ENCODE measurements at places on chromosomes 1 and 21. TPM values are rescaled to one million over a fixed set of nuclear protein-coding genes. Genes with fewer than 3 reads are reported as not detected.

DNA sequence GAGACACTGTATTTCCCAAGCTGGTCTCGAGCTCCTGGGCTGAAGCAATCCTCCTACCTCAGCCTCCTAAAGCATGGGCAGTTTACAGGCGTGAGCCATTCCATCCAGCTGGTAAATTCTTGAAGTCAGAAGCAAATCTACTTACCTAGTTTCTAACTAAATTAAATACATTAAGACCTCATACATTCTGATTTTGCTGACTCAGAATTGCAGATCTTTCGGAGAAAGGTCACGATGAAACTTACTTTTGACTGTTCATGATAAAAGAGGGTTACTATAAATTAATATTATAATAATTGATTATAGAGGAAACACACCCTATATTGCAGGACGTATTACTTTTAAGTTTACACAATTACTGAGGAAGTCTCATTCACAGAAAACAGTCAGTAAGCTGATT lies 132.3 kb downstream of the ZZZ3 start:
- H3K4me3 ChIP-seq = no peak overlapping the region
- H3K36me3 ChIP-seq = no peaks in the 10 kb centered on the region
- H3K27ac ChIP-seq = no peak overlapping the region
- H3K27me3 ChIP-seq = no peaks in the 10 kb centered on the region

DNA sequence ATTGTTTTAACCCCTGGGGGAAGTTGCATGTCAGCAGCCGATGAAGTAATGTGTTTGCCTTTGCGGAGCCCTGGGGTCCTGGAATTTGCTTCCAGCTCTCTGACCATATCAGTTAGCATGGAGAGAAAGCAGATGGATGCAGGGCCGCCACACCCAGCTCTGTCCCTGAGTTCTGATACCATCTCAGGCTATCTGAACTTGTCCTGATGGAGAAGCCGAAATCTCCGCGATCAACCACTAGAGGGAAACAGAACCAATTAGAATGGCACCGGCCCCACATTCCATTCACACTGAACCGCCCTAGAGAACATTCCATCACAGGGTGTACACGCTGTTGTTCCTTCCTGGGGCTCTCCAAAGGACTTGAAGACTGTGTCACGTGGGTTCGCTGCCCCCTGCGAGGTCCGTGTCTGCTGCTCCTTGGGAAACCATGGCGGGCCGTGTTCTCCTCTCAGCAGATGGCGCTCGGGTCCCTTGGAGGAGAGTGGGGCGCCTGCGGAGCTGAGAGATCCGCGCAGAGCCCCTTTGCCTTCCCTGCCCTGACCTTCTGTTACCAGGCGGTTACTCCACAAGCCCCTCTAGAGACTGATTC lies 75.4 kb downstream of the ABCA4 start:
- no peak overlapping the region for H3K4me3 ChIP-seq
- no peaks in the 10 kb centered on the region for H3K36me3 ChIP-seq
- DNase-seq = peak; percentile 74

- H3K27ac ChIP-seq = no peak overlapping the region
- peaks cover 18% of the 10 kb centered on the region for H3K4me1 ChIP-seq
- DNase-seq = no peak
- H3K4me3 ChIP-seq = no peak overlapping the region
These were observed 248.4 kb downstream of the SIPA1L2 start for GRCh38 chr1:232381394-232382100.

DNA sequence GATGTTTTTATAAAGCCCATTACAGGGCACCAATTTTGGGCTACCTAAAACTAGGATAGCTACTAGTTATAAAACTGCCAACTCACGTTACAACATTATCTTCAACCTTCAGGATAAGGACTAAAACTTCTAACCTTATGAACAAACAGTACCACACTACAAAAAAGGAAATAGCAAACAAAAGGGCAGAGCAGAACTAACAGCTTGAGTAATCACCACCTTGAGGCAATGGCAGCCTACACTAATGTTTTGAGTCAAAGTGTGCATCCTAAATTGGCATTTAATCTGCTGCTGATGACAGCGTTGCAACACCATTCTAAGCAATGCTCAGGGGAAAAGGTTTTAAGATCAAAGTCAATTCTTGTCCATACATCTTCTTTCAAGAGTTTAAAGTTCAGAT lies 27.2 kb downstream of the PTP4A2 start:
- H3K27me3 ChIP-seq = no peaks in the 10 kb centered on the region
- DNase-seq = no peak
- H3K4me3 ChIP-seq = no peak overlapping the region

DNA sequence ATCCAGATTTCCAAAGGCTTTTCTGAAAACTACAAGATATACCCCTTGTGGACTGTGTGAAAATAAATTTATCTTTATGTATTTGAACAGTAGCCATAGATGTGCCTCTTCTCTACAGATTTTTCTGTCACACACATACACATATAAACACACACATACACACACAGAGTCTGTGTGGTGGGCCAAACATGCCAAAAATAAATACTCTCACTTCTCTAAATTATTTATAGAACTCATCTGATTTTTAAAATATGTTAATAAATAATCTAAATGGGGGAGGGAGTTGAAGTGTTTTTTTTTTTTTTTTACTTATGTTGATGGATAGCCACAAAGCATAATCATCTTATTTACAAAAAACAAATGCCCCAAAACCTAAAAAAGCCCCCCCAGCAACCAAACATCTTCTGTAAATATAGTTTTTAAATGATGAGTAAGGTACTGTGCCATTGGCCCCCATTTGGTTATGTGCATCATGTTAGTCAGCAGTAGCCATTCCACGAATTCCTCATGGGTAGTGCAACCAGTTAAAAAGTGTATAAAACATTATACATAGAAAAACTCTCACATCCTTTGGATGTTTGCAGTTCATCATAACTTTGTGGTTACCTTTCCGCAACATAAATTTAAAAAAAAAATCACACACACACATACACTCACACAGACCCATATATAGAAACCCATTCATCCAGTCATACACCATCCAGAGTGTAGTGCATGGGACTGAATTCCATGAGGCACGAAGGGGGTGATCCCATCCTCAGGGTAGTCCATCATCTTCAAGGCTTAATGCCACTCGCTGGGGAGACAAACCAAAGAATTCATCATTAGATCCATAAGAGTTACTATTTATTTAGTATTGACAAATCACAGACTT lies 8.2 kb upstream of the MAGOH start:
- H3K36me3 ChIP-seq = no peaks in the 10 kb centered on the region
- H3K4me3 ChIP-seq = no peak overlapping the region
- no peaks in the 10 kb centered on the region for H3K27me3 ChIP-seq
- H3K27ac ChIP-seq = no peak overlapping the region

- H3K36me3 ChIP-seq = peaks cover 5% of the 10 kb centered on the region
- no peak overlapping the region for H3K27ac ChIP-seq
- H3K27me3 ChIP-seq = no peaks in the 10 kb centered on the region
- DNase-seq = peak; percentile 31
- no peak overlapping the region for H3K4me3 ChIP-seq
These were observed 35.8 kb upstream of the RIPK4 start for GRCh38 chr21:41802684-41803083.

The IFI44L gene
- total RNA-seq = 3.9 TPM

DNA sequence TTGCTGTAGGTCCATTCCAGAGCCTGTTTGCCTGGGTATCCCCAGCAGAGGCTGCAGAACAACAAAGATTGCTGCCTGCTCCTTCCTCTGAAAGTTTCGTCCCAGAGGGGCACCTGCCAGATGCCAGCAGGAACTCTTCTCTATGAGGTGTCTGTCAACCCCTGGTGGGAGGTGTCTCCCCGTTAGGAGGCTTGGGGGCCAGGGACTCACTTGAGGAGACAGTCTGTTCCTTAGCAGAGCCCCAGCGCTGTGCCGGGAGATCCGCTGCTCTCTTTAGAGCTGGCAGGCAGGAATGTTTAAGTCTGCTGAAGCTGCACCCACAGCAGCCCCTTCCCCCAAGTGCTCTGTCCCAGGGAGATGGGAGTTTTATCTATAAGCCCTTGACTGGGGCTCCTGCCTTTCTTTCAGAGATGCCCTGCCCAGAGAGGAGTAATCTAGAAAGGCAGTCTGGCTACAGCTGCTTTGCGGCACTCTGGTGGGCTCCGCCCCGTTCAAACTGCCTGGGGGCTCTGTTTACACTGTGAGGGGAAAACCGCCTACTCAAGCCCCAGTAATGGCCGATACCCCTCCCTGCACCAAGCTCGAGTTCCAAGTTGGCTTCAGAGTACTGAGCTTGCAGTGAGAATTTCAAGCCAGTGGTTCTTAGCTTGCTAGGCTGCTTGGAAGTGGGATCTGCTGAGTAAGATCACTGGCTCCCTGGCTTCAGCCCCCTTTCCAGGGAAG lies 8.7 kb upstream of the SLC25A24 start:
- H3K4me1 ChIP-seq = no peaks in the 10 kb centered on the region
- H3K27ac ChIP-seq = no peak overlapping the region
- no peaks in the 10 kb centered on the region for H3K27me3 ChIP-seq
- H3K36me3 ChIP-seq = no peaks in the 10 kb centered on the region

GRCh38 chr1:155166471-155167165 lies 6.5 kb downstream of the KRTCAP2 start:
- no peak for DNase-seq
- H3K27ac ChIP-seq = no peak overlapping the region
- no peaks in the 10 kb centered on the region for H3K27me3 ChIP-seq
- peaks cover 11% of the 10 kb centered on the region for H3K4me1 ChIP-seq
- H3K36me3 ChIP-seq = peaks cover 7% of the 10 kb centered on the region

DNA sequence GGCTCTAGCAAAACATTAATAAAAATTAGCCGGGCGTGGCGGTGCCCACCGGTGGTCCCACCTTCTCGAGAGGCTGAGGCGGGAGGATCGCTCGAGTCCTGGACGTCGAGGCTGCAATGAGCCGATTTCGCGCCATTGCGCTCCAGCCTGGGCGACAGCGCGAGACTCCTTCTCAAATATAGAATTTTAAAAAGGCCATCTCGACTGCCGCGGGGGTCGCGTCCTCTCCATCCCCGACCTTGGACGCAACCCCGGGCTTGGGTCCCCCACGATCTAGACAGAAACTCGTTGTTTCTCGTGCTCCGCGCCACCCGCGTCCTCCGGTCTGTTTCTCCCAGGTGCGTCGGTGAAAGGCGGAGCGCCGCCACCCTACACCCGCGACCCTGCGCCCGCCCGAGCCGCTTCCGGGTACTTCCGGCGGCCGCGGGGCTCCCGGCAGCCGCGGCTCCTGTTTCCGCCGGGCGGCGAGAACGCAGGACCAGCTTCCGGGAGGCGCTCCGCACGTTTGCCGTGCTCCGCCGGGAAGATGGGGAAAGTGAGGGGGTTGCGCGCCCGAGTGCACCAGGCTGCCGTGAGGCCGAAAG lies at the start of gene SLX9:
TSS of gene SLX9 (plus strand) at position 498 of the 584 bp plus-strand sequence. CDS start at position 527, 29 bp downstream.
- H3K4me1 ChIP-seq = peaks cover 23% of the 10 kb centered on the region
- H3K27ac ChIP-seq = peak within 1 kb of the TSS; percentile 44
- no peaks in the 10 kb centered on the region for H3K27me3 ChIP-seq
- H3K36me3 ChIP-seq = no peaks in the 10 kb centered on the region
- peak; percentile 82 for DNase-seq

DNA sequence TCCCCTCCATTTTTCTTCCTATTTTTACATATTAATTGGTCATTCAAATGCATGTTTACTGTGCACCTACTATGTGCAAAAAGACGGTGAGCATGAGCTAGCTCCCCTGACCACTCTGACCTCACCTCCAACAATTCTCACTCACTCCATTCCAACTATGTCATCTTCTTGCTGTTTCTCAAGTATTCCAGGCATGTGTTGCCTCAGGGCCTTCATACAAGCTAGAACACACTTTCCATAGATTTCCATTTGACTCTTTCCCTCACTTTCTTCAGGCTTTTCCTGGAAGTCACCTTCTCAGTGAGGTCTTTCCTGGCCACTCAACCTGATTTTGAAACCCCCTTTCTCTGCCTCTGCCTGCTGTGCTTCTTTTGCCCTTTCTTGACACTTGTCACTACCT lies 32.6 kb downstream of the CHIA start:
- no peak for DNase-seq
- no peak overlapping the region for H3K4me3 ChIP-seq
- H3K4me1 ChIP-seq = no peaks in the 10 kb centered on the region
- no peaks in the 10 kb centered on the region for H3K27me3 ChIP-seq

The PYHIN1 gene
- 0.66 TPM for total RNA-seq

DNA sequence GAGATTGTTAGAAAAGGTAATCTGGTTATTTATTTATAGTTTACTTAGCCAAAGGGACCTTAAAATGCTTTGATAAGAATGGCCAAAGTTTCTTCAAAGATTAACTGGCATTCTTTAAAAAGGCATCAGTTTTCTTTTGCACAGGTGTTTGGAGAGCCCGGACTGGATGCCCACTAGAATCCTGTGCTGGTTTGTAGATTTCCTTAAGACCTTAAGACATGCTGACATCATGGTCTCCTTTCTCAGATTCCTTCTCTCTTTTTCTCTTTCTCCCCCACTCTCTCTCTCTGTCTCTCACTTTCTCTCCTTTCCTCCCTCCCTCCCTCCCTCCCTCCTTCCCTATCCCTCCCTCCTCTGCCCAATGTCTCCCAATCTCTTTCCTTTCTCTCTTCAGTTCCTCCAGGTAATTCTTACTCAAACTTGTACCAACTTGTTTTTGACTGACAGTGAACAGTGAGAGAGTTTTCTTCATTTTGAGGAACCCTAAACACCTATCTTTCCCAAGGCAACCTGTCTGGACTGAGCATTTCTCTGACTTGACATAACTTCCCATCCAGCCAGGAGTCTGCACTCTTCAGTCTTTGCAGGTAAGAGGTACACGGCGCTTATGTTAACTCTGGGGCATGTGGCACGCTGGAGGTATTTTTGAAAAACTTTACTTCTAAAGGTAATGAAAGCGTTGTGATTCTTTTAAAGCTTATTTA lies at the start of gene KCNJ15:
TSS of gene KCNJ15 (plus strand) at position 393 of the 704 bp plus-strand sequence. CDS start 42,271 bp downstream, outside the sequence.
- H3K27me3 ChIP-seq = no peaks in the 10 kb centered on the region
- H3K4me1 ChIP-seq = peaks cover 31% of the 10 kb centered on the region
- no peak for DNase-seq
- H3K27ac ChIP-seq = peak within 1 kb of the TSS; percentile 22

The DDR2 gene
- 7.8 TPM for total RNA-seq

- no peak overlapping the region for H3K27ac ChIP-seq
- no peaks in the 10 kb centered on the region for H3K27me3 ChIP-seq
- H3K4me3 ChIP-seq = no peak overlapping the region
- H3K4me1 ChIP-seq = peaks cover 9% of the 10 kb centered on the region
- DNase-seq = peak; percentile 58
These were observed 102.4 kb upstream of the SERBP1 start for GRCh38 chr1:67532452-67533216.

GRCh38 chr1:34520111-34520510 lies 234.7 kb upstream of the GJB5 start:
- no peak overlapping the region for H3K27ac ChIP-seq
- no peak for DNase-seq
- H3K27me3 ChIP-seq = no peaks in the 10 kb centered on the region
- H3K4me1 ChIP-seq = no peaks in the 10 kb centered on the region
- no peaks in the 10 kb centered on the region for H3K36me3 ChIP-seq

DNA sequence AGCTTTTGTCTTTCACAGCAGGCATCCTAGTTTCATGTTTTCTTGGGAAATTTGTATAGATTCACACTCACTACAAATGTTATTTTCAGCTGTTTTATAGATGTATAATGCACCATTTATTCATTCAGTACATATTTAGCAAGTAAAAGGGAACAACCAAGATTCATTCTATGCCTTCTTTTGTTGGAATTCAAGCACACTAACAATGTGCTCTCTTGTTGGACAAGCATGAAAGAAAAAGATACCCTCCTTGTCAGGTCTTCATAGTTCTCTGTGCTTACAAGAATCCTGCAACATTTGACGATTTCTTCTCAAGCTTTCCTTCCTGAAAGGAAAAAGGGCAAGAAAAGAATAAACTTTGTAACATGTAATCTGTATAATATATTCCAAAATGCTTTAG lies 456.0 kb downstream of the USP25 start:
- no peak overlapping the region for H3K27ac ChIP-seq
- H3K4me3 ChIP-seq = no peak overlapping the region
- no peaks in the 10 kb centered on the region for H3K36me3 ChIP-seq
- DNase-seq = no peak

- H3K27me3 ChIP-seq = no peaks in the 10 kb centered on the region
- no peak overlapping the region for H3K27ac ChIP-seq
- no peak overlapping the region for H3K4me3 ChIP-seq
- no peak for DNase-seq
These were observed 497.0 kb downstream of the RWDD3 start for GRCh38 chr1:95730986-95731385.

The SPRR1A gene
- not detected for total RNA-seq
